ENCODE measurements at places on chromosomes 5 and 9.
A peak's percentile ranks its signal among the peaks of the same experiment; 100 is the strongest.

- no peak for DNase-seq
These were observed 13.1 kb upstream of the RPL26L1 start for GRCh38 chr5:172946146-172946545.

GRCh38 chr9:77735494-77735893, 87.4 kb upstream of the GNA14 start:
- no peak for DNase-seq

DNA sequence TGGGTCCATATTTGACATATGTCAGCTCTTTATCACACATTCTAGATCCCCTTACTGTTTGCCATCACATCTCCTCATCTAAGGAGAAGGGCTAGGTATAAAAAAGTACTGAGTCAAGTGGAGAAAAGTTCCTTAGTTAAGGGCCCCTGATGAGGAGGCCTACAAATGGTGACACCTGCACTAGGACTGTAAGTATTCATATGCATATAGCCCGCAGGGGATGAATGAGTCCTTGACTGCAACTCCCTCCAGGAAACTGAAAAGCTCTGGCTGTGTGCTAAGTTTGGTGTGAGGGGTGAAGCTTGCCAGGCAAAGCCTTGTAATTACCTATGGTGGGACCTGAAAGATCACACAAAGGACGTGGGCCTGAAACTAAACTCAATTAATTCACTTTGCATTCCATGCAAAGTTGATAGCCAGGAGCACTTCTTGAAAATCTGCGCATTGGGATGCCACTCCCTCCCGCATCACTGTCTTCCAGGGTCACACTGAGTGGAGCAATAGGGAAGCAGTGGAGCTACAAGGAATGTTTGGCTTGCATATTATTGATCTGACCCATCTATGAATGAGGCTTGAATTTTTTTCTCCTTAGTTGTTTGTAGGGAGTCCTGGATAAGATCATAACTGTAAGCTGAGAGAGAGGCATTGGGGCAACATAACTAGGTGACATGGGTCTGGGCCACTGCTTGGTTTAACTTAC, 11.9 kb upstream of the EQTN start:
- no peak for DNase-seq

DNA sequence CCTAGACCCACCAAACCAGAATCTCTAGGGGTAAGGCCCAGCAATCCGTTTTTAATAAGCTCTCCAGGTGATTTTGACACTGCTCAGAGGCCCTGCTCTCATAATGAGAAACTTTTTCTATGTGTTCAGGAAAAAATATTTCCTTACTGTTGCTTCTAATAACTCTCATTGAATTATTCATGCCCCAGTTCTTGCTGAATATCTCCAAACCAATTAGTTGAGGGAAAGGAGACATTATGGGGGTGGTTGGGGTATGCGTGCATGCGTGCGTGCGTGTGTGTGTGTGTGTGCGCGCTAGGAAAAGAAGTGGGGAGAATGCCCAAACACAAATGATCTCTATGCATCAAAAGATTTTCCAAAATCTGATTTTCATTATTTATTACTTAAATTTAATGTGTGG, 411.4 kb downstream of the PIK3R1 start:
- DNase-seq, result no peak

- no peak for DNase-seq
These were observed 188.8 kb downstream of the RFX3 start for GRCh38 chr9:3336951-3337350.

- no peak for DNase-seq
These were observed 17.8 kb downstream of the IRX4 start for GRCh38 chr5:1864896-1865440.

DNA sequence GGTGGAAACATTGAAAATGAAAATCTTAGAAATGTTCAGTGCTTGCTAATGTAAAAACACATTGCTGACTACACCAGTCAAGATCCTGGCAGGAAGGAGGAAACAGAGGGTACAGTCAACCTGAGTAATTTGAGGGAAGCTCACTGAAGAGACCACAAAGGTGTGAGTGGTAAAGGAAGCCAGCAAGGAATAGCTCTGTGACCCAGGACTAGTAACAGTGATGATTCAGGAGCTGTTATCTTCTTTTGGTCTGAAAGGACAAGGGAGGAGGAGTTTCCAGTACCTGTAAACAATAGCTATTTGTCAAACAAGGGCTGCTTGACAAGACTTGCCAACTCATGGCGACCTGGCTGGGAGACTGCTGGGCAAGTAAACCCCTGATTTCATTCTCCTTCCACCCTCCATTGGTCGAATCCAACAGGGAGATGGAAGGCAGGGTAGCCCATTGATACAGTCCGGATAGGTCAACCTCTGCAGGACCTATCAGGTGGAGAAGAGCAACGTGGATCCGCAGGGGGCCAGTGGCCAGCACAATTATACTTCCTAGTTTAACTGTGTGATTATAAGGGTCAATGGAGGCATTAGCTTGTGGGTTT, 68.1 kb downstream of the MAMDC2 start:
- no peak for DNase-seq

- DNase-seq, result peak; percentile 41
These were observed 95.8 kb upstream of the KLF9 start for GRCh38 chr9:70510157-70510770.

DNA sequence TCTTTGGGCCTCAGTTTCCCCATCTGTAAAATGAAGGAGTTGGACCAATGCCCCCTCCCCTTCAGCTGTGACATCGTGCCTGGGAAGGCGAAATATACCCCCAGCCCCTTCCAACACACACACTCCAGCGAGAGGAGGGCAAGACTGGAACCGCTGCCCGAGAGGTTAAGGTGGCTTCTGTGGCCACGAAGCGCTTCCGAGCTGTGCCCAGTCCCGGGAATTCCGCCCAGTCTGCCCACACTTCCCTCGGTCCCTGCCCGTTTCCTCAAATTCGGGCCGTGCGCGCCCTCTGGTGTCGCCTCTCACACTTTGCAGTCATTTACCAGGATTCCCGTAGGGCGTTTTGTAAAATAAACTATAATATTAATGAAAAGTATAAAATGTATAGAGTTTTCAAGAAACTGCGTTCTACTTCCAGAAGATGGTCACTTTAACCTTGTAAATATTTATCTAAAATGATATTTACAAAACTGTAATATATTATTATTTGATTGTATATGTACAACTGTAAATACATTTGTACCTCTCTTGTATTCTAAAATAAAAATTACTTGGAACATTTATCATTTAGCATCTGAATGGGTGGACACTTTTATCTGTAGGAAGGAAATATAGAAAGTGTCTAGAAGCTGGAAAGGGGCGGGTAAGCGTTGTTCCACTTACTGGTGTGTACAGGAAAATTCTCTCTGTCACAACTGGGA, 11.0 kb upstream of the EXOSC2 start:
- peak; percentile 86 for DNase-seq

GRCh38 chr5:113093558-113093957, 117.0 kb downstream of the DCP2 start:
- no peak for DNase-seq

GRCh38 chr5:145903113-145903512, 30.3 kb upstream of the GRXCR2 start:
- DNase-seq, result no peak

GRCh38 chr5:159533197-159533596, 202.9 kb upstream of the IL12B start:
- DNase-seq, result no peak

DNA sequence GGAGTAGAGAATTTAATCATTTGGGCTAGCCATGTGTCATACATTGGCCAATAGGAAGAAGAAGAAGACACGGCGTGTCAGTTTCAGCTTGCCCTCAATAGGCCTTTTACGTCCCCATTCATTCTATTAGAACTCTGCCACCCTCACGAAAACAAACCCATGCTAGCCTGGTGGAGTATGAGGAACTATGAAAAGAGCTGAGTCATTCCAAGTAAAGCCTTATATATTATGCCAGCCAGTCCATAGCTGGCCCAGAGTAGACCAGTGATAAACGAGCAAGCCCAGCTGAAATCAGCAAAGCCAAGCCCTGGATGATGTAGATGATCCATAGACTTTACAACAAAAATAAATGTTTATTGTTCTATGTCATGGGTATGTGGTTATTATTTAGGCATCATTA, 895.1 kb downstream of the TLE1 start:
- no peak for DNase-seq

GRCh38 chr5:66888613-66889012, 292.4 kb downstream of the MAST4 start:
- DNase-seq, result no peak

DNA sequence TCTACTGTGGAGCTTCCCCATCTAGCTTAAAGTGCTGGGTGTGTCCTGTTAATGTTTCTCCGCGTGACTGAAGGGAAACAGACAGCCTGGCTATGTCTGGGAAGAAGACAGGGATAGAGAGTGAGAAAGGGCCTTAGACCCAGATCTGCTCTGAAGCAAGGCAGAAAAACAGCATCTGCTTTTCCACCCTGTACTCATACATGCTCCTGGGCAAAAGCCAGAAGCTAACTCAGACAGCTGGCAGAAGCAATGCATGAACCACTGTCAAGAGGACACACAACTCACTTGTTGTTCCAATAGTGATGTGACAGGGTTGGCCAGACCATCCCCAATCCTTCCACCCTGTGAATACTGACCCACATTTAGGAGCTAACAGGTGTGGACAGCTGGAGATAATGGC, 63.3 kb downstream of the DPYSL3 start:
- DNase-seq, result no peak

GRCh38 chr9:6545017-6545691, 100.4 kb downstream of the GLDC start:
- no peak for DNase-seq

DNA sequence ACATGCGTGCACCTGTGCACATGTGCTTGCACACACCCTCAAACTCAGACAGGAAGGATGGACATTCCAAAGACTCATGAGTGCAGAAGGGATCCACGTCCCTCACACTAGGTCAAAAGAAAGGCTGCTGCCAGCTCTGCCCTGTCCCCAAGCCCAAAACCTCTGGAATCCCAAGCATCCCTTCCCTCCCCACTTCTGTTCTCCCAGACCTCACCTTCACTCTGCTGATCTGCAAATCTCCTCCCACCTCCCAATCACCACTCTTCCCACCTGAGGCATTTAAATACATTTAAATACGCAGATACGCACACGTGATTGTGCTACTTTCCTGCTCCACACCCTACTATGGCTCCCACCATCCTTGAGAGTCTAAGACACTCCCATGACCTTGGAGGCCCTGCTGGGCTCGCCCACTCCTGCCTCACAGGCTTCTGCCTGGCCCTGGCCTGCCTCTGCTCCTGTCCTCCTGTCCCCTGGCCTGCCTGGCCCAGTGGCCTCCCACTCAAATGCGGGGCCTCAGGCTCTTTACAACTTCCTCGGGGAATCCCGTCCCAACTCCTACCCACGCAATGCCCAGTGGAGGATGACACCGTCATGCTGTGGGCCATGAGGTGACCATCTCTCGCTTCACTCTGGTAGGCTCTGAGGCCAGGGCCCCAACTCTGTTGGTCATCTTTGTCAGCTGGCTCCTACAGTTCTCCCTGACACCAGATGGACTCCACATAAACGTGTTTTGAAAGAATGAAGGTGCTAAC, 478.4 kb upstream of the DAP start:
- no peak for DNase-seq

DNA sequence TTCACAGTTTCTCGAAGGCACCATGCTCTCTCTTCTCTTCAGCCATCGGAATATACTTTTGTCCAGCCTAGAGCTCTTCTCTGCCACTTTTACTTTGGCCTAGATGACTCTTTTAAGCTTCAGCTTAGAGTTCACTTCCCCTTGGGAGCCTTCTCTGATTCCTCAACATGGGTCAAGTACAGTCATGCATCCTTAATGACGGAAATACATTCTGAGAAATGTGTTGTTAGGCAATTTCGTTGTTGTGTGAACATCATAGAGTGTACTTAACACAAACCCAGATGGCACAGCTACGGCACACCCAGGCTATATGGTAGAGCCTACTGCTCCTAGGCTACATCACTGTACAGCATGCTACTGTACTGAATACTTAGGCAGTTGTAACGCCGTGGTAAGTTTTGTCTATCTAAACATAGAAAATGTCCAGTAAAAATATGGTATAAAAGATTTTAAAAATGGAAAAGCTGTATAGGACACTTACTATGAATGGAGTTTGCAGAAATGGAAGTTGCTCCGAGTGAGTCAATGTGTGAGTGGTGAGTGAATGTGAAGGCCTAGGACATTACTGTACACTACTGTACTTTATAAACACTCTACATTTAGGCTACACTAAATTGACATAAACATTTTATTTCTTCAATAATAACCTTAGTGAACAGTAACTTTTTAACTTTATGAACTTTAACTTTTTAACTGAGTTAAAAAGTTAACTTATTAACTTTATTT, 15.1 kb upstream of the TNFSF15 start:
- DNase-seq, result no peak

GRCh38 chr5:132098151-132098594, 24.6 kb downstream of the CSF2 start:
- no peak for DNase-seq

DNA sequence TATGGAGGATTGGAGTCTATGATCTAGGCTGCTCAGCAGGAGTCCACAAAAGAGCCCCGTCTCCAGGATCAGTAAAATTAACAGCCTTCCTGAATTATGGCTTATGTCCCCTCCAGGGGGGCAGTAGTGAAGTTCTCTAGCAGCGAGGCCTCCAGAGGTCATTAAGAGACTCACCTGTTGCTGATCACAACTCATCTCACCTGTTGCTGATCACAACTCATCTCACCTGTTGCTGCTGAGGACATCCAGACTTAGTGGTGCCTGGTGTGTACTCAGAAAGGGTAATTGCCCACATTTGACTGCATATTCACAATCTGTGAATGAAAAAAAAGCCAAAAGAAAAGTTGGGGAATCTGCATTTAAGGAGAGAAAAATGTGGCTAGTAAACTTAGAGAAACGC, 129.5 kb downstream of the SMARCA2 start:
- no peak for DNase-seq

GRCh38 chr5:151134228-151134627, 23.4 kb downstream of the ANXA6 start:
- peak; percentile 31 for DNase-seq

DNA sequence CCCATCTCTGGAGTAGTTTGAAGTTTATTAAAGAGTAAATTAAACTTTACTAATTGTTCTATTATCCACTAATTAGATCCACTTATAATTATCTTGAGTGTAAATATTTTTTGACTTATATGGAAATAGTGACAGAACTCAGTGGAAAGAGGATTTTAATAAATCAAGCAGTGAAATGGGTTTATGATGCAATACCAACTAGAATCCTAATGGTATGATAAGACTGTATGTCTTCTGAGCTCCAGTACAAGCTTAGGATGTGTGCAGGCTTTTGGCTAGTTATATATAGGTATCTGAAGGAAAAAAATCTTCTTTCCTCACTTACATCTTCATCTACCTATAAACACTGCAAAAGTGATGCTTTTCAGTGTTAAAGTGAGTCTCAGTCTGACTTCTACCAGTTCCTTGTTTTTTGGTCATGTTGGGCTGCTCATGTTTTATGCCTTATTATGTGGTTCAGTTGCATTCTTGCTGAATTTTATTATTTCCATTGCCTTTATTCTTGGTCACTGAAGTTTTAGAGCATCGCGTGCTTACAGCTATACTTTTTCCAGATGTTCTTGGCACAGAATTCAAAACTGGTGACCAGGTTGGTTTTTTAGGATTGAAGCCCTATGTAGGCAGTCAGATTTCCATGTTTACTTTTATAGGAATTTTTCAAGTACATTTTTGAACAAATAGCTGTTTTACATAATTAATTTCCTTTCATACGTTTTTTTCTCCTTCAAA, 30.5 kb downstream of the XRCC4 start:
- no peak for DNase-seq

Measured in body of pancreas (tissue), 4 donors.